ENCODE measurements at places on chromosomes 1 and 21. TPM values are rescaled to one million over a fixed set of nuclear protein-coding genes. Genes with fewer than 3 reads are reported as not detected.

DNA sequence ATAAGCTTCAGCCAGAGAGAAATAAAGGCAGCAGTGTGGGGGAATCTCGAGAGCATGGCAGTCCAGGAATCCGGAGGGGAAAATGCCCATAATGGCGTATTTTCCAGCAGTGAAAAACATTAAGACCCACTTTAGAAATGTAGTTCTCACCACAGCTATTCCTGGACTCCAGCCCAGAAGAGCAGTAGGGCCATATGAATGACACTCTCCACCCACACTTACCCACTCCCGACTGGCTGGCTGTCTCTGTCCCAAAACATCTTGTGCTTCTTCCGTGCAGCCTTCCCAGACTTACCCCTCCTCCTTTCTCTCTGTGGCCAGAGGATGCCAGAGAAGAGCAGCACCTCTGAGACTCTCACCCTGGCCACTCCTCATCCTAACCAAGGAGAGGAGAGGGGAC lies 56.4 kb downstream of the TRABD2B start:
- no peak for DNase-seq

DNA sequence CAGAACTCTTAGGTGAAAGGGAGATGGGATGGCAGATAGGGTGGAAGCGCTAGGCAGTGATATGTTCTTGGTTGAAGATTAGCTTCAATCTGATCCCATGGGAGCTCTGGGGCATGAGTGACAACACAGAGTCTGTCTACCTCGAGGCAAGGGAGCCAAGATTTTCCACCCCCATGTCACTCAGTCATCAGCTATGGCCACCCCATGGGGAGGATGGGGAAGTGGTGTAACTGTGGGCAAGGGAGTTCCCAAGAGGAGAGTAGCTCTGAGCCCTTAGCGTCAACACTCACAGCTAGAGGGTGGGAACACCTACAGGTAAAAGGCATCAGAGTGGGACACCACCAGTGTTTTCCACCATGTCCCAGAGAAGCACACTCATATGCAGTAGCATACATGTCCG lies 30.3 kb upstream of the C1QA start:
- no peak for DNase-seq

BCAN gene
- not detected for total RNA-seq

- DNase-seq: peak; percentile 12
Observed at GRCh38 chr1:32817815-32818786, 648 bp downstream of the S100PBP start.

DNA sequence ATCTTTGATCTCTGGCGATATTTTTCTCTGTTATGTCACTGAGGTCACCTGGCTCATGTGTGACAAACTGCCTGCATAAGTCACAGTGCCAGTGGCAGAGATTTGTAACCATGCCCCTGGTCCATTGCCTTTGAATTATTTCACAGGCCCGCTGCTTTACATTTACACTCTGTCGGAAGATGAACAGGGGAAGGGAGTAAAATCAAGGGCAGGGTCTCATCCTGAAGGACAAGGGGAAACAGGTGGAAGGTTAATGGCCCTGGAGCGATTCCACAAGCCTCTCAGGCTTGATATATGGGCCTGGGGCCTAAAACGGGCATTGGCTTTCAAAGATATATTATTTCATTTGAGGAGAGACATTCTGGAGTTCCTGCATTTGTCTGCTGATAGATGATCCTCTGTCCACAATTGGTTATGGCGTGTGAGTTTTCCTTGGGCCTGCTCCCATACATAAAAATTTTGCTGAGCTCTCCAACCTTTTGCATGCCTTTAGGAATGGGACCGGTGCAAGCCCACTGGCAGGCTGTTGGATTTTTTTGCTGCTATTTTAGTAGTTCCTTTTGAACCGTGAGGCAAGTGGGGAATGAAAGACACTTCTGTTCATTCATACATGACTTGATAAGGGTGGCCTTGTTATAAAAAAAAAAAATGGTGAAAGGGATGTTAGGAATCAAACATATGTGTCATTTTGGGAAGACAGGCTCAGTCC lies 51.9 kb downstream of the NR5A2 start:
- DNase-seq: no peak

GRCh38 chr1:229258031-229258756 lies 12.7 kb upstream of the RAB4A start:
- DNase-seq: peak; percentile 60

RHD gene
- total RNA-seq: not detected

TMEM82 gene
- not detected for total RNA-seq

GRCh38 chr1:5423109-5423508 lies 569.1 kb downstream of the NPHP4 start:
- peak; percentile 8 for DNase-seq

GRCh38 chr1:234675006-234675405 lies 65.0 kb upstream of the IRF2BP2 start:
- no peak for DNase-seq

GRCh38 chr1:2894381-2895041 lies 93.0 kb upstream of the TTC34 start:
- no peak for DNase-seq

- no peak for DNase-seq
Observed at GRCh38 chr1:180548686-180549317, 10.0 kb upstream of the OVAAL start.

- DNase-seq: peak; percentile 47
Observed at GRCh38 chr1:188782220-188782841, 1695.3 kb downstream of the BRINP3 start.

PGLYRP3 gene
- 4.6 TPM for total RNA-seq

GRCh38 chr1:51628715-51629590 lies 12.1 kb downstream of the OSBPL9 start:
- DNase-seq: no peak

PLPPR4 gene
- total RNA-seq: not detected

SYT2 gene
- under 0.01 TPM for total RNA-seq

GRCh38 chr1:160630523-160631451 lies 16.1 kb downstream of the SLAMF1 start:
- DNase-seq: no peak

PPIAL4G gene
- not detected for total RNA-seq

GRCh38 chr1:98906809-98907208 lies 97.9 kb downstream of the PLPPR5 start:
- DNase-seq: no peak

PRAMEF5 gene
- not detected for total RNA-seq

DNA sequence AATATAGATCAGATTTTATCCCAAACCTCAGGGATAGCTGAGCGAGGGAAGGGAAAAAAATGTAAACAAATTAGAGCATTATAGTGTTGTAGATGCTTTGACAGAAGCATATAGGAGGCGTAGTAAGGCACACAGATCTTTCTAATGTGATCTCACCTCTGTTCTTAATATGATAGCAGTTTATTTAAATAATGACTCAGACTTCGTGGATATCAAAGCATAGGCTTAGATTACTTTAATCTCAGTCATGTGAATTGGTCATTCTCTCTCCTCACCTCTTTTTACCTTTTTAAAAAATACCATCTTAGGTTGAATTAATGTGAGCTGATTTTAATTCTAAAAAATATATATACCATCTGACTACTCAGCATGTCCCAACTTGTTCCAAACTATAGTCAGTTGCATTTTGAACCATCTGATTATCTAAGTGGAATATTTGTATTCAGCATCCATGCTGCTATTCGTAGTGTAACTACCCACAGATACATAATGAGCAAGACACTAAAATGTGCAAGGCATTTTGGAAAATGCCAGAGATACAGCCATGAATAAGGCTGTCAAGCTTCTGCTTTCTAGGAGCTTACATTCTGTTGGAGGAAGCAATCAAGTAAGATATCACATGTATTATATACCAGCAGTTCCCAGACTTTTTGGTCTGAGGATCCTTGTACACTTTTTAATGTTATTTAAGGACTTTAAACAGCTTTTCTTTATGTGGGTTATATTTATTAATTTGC lies 76.7 kb downstream of the OSBPL9 start:
- peak; percentile 82 for DNase-seq

DNA sequence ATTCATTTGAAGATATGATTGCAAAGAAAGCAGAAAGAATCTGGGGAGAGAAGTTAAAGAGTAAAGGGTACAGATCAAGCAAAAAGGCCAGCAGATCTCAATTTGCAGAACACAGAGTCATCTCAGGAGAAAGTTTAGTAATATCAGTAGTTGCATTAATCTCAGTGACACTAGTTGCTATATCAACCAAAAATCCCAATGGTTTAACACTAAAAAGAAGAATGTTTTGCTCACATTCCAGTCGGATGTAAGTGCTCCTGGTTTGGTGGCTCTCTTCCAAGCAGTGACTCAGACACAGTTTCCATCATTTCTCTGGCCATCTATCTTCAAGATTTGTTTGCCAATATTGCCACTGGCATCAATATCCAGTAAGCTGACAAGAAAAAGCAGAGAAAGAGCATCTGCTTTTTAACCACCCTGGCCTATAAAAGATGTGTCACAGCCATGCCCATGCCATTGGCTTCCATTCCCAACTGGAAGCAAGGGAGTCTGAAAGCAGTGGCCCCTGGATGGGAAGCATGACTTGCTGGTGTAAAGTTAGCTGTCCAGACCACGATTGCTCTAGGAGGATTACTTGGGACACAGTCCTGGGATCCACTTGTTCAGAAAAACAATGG lies 45.5 kb upstream of the AIM2 start:
- DNase-seq: peak; percentile 63

CFHR4 gene
- not detected for total RNA-seq

DNA sequence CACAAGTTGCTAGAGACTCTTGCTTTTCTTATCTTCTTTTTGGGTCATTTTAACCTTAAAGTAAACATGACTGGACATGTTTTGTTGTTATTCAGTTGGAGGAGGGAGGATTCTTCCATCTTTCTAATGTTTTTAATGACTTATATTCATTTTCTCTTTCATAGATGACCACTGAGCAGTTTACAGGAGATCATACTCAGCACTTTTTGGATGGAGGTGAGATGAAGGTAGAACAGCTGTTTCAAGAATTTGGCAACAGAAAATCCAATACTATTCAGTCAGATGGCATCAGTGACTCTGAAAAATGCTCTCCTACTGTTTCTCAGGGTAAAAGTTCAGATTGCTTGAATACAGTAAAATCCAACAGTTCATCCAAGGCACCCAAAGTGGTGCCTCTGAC lies 11.9 kb downstream of the DYRK3 start:
- DNase-seq: no peak

KIF2C gene
- total RNA-seq: 0.79 TPM

DNA sequence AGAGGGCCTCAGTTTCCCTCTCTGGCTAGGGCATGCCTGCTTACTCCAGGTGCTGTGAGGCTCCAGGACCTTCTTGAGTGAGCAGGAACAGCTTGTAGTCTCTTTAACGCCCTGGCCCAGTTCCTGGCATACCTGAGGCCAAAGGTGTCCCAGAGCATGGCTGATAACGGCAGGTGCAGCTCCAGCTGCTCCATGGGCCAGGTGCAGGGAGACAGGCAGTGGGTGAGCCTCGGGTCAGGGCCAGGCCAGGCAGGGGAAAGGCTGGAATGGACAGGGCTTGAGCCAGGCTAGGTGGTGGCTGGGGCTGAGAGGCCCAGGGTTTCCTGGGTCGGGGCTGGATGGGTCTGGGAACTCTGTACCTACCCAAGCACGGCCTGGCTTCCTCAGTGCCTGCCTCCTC lies 18.3 kb downstream of the EDN2 start:
- DNase-seq: no peak

- DNase-seq: no peak
Observed at GRCh38 chr1:8764293-8764937, 53.0 kb downstream of the RERE start.

All from bronchial epithelial cell (primary cell).